ENCODE measurements at places on chromosomes 3 and 15.
A peak's percentile ranks its signal among the peaks of the same experiment; 100 is the strongest.

DNA sequence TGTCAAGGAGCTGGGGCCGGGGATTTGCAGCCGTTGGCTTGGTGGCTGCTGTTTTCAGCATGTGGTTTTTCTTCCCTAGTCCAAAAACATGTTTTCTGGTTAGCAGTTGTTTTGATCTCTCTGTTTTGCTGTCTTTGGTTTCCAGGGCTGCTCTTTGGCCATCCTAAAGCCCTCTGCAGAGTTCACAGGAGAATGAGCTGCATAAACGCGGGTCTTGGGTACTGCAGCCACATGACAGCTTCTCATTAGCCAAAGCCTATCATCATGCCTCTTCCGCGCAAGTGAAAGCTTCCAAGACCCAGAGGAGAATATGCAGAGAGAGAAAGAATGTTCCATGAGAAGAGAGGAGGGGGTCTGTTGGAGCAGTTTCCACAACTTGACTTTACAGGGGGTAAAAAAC lies 138.5 kb downstream of the NTRK3 start:
- no peak for DNase-seq

GRCh38 chr3:98209244-98209643 lies 42.7 kb downstream of the OR5H15 start:
- no peak for DNase-seq

DNA sequence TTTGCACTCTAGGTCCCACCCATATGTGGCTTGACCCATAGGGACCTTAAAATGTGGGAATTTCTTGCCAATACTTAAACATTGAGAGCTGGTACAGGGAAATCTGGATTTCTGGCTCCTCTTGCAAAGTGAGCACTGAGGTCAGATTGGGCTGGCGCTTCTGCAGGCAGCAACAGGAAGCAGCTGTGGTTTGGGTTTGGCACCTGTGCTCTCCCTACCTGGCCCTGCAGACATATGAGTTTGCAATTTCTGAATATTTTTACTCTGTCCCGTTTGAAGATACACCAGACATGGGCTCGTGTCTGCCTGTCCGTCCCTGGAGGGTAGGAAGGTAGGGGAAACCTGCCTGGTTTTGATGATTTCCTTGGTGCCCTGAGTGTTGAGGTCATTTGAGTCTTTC lies 74.8 kb upstream of the SEC13 start:
- DNase-seq, result no peak

- DNase-seq, result peak; percentile 52
These were observed 78.4 kb downstream of the FBXL2 start for GRCh38 chr3:33355611-33356010.

- DNase-seq, result no peak
These were observed 10.0 kb upstream of the SLC22A13 start for GRCh38 chr3:38255627-38256026.

DNA sequence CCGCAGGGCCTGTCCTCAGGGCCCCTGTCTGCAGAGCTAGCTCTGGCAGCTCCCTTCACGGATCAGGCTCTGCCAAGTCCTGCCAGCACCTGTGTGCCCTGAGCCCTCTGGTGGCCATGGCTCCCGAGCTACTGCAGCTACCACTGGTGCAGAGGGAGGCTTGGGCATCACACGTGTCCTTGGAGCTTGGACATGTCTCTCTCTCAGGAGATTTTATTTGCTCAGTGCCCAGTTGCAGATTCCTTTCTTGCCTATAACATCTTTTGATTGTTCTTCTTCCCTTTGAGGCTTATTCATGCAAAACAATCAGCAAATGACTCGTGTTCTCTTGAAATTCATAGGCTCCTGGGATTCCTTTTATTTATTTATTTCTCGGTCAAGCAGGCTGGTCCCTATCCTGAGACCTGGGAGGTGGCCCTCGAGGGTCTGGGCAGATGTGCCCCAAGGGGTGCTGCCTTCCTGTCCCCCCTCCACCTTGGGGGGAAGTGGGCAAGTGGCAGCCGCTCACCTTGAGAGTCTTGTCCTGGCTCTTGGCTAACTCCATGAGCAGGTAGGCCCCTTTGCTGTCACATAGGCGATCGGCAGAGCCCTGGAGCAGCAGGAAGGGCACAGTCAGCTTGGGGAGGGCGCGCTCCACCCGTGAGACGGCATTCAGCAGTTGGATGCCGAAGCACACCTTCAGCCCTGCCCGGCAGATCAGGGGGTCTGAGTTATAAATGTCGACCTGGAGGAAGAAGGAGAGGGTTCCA lies 21.9 kb downstream of the ABTB1 start:
- DNase-seq, result no peak

GRCh38 chr3:144900366-144900765 lies 928.7 kb downstream of the DIPK2A start:
- no peak for DNase-seq
